ENCODE measurements at places on chromosomes 16 and 17.

GRCh38 chr17:60129164-60129563 lies 20.6 kb upstream of the CA4 start:
- DNase-seq = no peak

DNA sequence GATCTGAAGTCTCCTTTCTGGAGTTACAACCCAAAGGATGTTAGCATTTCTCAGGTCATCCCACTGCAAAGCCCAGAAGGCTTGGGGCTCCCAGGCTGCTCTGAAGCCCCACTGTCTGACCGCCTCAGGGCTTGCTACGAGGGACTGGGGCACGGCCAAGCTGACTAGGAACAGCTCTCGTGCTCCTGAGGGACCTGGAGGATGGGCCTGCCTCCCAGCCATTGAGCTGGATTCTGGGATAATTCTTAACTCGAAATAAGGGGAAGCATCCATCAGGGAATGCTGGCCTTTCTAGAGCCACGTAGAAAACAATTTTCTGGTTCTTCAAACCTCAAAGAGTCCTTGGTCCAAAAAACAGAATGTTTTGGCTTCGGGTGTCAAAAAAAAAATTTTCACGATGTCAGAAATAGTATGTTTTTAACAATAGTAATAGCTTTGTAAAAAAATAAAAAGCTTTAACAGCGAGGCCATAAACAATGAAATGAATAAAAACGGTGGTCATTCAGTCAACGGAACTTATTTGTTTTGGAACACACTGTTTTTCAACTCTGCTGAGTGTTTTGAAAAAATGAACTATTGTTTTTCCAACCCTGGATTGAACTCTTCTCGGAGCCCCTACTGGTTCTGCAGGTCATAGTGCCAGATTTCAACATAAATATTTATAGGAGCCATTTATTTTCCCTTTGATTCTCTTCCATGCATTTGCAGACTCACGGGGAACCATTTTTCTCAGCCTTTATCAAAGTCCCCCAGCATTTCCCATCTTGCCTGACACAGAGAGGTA lies 16.4 kb upstream of the HERPUD1 start:
- no peak for DNase-seq

DNA sequence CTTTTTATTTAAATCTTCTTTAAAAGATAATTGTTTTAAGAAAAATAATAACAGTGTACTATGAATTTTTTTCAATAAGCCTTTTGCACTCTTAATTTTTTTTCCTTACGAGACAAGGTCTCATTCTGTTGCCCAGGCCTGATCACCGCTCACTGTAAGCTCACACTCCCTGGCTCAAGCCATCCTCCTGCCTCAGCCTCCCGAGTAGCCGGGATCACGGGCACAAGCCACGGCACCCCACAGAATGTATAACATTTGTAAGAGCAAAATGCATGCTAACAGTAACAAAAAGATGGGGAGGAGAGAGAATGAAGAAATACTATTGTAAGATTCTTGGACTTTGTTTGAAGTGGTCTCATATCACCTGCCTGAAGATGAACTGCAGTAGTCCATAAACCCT lies 126.9 kb upstream of the CHMP6 start:
- DNase-seq = no peak

DNA sequence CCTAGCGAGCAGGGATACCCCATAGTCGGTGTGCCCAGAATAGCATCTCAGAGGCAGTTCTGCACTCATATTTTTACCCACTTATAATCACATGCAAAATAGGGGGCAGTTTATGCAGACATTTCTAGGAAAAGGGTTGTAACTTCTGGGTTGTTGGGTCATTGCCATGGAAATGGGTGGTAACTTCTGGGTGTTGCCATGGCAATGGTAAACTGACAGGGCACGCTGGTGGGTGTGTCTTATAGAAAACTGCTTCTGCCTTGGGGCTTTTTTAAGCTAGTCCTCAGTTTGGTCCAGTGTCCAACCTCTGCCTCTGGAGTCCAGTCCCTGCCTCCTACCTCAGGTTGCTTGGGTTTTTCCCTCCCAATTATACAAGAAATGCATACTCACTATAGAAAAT lies 7.4 kb upstream of the SPAG9 start:
- DNase-seq = no peak

DNA sequence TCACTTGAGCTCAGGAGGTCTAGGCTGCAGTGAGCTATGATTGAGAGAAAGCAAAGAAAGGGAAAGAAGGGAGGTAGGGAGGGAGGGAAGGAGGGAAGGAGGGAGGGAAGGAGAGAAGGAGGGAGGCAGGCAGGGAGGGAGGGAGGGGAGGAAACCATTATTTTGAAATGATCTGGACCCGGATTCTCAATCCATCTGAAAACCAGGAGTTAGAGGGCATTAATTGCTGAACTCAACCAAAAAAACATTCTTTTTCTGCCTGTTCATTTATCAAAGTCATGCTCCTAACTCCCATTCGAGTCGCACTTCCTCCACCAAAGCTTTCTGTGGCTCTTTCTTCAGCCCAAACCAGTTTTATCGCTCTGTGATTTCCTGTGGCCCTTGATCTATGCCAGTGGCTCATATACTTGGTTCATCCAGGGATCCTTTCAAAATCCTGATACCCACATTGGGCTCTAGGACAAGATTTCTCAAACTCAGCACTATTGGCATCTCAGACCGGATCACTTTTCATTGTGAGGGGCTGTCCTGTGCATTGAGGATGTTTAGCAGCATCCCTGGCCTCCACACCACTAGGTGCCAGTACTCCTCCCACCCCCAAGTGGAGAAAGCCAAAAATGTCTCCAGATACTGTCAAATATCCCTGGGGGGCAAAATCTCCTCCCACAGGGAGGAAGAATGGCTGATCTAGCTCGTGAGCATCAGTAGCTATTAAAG lies 38.2 kb downstream of the CMTM4 start:
- DNase-seq = no peak

DNA sequence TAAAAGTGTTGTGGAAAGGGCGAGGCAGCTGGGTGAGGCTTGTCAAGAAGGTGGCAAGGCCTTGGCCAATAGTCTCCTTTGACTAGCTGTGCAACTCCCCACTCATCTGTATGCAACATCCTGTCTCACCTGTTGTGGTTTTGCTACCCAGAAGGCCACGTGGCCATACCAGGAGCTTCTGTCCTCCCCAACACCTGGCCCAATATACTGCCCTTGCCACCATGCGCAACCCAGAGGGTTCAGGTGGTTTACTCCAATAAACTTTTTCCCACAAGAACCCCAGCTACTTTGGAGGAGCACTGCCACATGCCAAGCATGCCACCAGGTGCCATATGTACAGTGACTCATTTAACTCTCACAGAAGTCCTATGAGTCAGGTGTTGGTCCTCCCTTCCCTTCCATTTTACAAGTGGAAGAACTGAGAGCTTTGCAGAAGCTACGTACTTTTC lies 10.2 kb downstream of the MYO19 start:
- DNase-seq = no peak

- DNase-seq = no peak
Observed at GRCh38 chr17:65441053-65441605, 120.3 kb downstream of the AXIN2 start.

DNA sequence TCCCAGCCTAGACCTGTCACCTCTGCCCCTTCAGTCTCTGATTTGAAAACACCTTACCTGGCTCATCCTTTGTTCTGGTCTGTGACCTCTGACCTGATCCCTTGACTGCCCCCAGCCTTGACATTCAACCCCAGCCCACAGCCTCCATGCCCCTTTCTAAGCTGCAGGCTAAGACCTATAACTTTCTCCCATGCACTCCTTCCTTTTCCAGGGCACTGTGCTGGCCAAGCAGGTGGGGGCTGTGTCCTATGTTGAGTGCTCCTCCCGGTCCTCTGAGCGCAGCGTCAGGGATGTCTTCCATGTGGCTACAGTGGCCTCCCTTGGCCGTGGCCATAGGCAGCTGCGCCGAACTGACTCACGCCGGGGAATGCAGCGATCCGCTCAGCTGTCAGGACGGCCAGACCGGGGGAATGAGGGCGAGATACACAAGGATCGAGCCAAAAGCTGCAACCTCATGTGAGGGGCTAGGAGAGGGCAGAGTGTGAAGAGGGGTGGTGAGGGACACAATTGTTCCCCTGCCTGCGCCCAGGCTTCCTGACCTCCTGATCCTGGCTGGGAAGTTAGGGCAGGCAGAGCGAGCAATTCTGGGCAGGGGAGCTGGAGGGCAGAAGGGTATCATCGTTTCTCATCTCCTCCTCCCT lies 3.3 kb downstream of the RND2 start:
- no peak for DNase-seq

DNA sequence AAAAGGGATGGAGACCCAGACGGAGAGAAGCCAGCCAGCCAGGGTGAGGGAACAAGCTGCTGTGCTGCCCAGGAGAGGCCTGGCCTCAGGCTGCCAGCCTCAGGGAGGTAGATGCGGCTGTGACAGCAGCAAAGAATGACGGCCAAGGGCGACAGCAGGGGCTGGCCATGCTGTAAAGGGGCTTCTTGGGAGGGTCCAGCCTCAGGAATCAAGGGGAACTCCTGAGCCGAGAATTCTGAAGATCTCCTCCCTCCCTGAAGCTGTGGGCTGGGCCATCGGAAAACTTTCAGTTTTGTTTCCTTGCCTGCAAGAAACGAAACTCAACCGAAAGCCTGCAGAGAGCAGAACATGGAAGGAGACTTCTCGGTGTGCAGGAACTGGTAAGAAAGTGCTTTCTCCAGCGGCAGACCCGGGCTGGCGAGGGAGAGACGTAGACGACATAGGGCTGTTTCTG lies at the start of gene XAF1:
Gene XAF1, plus strand, starts transcription at position 316 of the 454 bp plus-strand sequence. Its CDS starts 33 bp downstream, at position 349.
- no peak for DNase-seq

GRCh38 chr16:30340621-30341020 lies 14.5 kb downstream of the CD2BP2 start:
- no peak for DNase-seq

DNA sequence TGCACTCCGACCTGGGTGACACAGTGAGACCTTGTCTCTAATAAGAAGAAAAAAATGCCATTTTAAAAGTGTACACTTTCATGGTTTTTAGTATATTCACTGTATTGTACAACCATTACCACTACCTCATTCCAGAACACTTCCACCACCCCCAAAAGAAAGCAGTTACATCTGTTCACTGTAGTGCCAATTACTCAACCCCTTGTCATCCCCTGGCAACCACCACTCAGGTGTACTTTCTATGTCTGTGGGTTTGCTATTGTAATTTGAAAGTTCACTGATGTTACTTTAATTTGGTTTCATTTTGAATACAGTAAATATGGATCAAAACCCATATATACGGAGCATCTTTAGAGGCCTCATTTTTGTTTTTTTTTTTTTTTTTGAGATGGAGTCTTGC lies 6.1 kb downstream of the ZG16 start:
- no peak for DNase-seq

GRCh38 chr17:17884391-17885357 lies 47.9 kb upstream of the SREBF1 start:
- DNase-seq = no peak

GRCh38 chr16:84597528-84597896 lies 20.4 kb downstream of the COTL1 start:
- DNase-seq = no peak

DNA sequence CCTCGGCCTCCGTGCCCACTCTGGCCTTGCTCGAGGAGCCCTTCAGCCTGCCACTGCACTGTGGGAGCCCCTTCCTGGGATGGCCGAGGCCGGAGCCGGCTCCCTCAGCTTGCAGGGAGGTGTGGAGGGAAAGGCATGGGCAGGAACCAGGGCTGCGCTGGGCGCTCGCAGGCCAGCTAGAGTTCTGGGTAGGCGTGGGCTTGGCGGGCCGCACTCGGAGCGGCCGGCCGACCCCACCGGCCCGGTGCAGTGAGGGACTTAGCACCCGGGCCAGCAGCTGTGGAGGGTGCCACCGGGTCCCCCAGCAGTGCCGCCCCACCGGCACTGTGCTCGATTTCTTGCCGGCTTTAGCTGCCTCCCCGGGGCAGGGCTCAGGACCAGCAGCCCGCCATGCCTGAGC lies 101.0 kb upstream of the IRX5 start:
- DNase-seq = no peak

GRCh38 chr17:74957935-74958740 lies 14.4 kb downstream of the HID1 start:
- DNase-seq = peak; percentile 92

DNA sequence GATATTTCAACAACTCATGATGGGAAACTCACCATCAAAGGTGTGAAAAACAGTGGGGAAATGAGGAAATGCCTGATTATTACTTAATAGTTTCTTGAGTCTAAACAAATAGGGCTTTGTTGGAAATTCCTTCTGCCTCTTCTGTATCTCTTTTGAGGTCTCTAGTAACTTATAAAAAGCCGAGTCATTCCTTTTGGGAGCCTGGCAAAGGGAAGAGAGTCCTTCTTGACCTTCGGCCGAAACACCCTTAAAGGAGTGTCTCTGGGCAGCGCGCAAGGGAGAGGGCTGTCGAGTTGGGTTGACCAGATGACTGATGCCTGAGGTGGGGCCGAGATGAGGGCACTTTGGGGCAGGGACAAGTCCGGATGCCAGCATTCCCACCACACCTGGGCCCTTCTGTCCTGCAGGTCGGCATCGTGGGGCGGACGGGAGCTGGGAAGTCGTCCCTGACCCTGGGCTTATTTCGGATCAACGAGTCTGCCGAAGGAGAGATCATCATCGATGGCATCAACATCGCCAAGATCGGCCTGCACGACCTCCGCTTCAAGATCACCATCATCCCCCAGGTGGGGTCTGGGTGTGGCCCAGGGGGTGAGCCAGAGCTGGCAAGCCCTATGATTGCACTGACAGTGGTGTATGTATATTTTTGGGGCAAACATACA lies 89.2 kb downstream of the ABCC6 start:
- DNase-seq = no peak

GRCh38 chr17:42198897-42199296 lies 4.6 kb upstream of the GHDC start:
- no peak for DNase-seq

- peak; percentile 79 for DNase-seq
Observed at GRCh38 chr16:4293822-4294457, 21.1 kb upstream of the TFAP4 start.

GRCh38 chr16:76535-77272 lies 1.3 kb upstream of the MPG start:
- DNase-seq = peak; percentile 60

DNA sequence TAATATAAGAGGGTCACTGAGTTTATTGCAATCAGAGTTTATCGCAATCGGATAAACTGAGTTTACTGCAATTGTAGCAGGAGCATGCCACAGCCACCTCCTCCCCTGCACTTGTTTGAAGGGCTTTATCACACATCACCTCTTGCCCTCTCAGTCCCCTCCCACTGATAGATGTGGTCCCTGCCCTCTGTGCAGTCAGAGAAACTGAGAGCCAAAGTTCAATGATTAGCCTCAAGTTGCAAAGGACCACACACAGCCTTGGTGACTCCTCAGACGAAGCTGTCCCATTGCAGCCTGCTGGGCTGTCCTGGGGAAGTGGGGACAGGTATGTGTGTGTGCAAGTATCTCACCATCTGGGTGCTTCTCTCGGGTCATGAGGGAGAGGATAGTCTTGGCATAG lies 13.6 kb downstream of the ACLY start:
- no peak for DNase-seq

DNA sequence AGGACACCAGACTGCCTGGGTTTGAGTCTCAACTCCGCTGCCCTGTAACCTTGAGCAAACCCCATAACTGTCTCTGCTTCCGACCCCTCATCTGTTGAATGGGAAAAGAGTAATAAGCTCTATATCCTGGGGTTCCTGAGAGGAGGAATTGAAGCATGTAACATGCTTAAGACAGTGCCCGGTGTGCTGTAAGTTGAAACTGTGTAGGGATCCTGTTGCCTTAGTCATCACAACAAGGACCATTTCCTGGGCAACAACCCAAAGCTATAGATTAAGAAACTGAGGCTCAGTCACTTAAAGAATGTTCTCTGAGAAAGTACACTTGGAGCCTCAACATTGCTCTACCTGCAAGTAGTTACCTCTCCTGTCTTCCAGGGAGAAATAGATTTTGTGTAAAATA lies 23.0 kb downstream of the CDH13 start:
- no peak for DNase-seq

- DNase-seq = no peak
Observed at GRCh38 chr17:75319904-75320691, 30.9 kb upstream of the SLC25A19 start.

All from HTR-8/SVneo (cell line).